ENCODE measurements at places on chromosomes 4 and X.
A peak's percentile ranks its signal among the peaks of the same experiment; 100 is the strongest.

DNA sequence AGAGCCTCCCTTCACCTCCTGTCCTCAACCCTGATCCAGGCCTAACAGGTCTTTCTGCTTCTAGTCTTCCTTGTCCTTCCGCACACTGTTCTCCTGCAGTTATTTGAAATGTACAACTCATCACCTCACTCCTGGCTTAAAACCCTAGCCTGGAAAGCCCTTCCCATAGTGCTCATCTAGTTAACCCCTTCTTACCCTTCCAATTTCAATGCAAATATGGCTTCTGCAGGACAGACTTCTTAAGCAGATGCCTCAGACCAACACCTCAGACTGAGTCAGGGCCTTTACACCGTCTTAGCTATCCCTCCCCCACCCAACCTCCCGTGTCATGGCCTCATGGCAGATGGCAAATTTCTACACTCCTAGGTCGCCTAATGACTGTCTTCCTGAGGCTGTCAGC lies 130.4 kb downstream of the BCOR start:
- no peak for DNase-seq

- DNase-seq: no peak
Observed at GRCh38 chr4:56160636-56161035, 211.9 kb downstream of the CEP135 start.

GRCh38 chr4:20878806-20879205 lies 178.5 kb downstream of the PACRGL start:
- no peak for DNase-seq

DNA sequence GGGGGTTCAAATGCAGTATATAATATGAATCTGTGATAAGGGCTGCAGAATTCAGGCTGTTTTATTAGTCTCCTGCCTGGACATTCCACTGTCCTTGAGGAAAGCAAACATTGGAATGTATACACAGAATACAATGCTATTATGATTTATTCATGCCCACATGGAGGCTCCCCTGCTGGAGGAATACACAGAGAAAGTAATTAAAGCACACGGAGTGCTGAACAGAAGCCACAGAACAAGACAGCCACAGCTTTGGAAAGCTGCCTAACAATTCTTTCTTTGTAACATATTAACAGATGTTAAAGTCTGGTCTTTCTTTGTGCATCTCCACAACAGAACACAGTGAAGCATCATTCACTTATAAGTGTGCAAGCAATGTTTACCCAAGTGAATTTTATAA lies 155.8 kb downstream of the ARAP2 start:
- peak; percentile 29 for DNase-seq

Data from NCI-H774 (cell line).